Activated T-helper 1 cell treated with anti-CD3 and anti-CD28 coated beads, Interleukin-2, amount 50 U/mL, for 16 hours (primary cell): ENCODE measurements at places on chromosomes 2 and 18.

DNA sequence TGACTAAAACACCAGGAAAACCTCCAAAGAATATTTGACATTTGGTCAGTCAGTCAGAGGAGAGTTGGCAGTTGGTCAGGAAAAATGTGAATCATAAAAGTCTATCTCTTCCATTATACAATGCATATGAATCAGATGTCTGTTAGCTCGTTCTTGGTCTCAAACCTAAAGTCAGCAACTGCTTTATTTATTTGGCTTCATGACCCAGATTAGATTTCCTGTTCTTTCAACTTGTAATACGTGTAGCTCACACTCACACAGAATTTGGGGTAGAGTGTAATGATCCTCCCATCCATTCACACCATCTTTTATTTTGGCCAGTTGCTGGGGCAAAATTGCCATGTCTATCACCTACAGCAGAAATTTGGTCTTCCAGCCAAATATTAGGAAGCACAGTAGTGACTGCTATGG, 81.9 kb upstream of the COL5A2 start:
- DNase-seq, result no peak

DNA sequence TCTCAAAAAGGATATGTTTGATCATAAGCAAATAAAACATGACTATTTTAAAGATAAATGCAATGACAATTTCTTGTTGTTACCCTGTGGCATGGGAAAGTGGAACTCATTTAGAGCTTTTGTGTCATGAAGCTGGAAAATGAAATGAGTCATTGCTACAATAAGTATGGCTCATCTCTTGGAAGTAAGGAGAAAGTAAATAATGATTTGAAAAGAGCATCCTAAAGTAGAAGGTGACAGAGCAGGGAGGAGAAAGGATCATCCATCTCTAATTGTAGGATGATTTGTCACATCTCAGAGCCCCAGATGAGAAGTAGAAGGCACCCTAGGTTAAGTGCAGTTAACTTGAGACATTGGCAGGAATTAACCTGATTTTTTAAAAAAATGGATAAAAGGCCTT, 200.5 kb downstream of the CPS1 start:
- no peak for DNase-seq

GRCh38 chr2:206368933-206369569, 74.3 kb upstream of the ADAM23 start:
- DNase-seq, result no peak

DNA sequence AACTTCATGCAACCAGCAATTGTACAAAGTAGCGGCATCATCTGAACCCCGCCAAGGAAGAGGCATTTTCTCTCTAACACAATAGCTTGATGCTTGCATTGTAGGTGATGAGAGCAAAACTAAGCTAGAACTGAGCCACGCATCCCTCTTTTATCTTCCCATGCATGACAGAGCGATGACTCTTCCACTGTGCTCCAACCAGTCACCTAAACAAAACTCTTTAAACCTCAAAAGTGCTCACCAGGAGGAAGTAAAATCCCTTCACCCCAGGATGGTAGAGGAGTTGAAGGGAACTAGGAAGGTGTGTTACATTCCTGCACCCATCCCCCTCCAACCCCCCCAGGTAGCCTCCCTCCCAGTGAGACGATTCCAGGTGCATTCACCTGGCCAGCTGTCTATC, 59.7 kb upstream of the SALL3 start:
- no peak for DNase-seq

- DNase-seq, result no peak
Measured at GRCh38 chr18:65269375-65269774, 481.4 kb upstream of the CDH7 start.

- DNase-seq, result no peak
Measured at GRCh38 chr2:1746174-1747064, 2.1 kb upstream of the PXDN start.

- no peak for DNase-seq
Measured at GRCh38 chr2:60707750-60708371, 48.2 kb upstream of the PAPOLG start.

GRCh38 chr18:3193331-3193730, 26.4 kb downstream of the MYOM1 start:
- no peak for DNase-seq

GRCh38 chr18:42758852-42759251, 356.6 kb downstream of the RIT2 start:
- no peak for DNase-seq

- no peak for DNase-seq
Measured at GRCh38 chr2:231907765-231908164, 18.4 kb downstream of the NPPC start.

DNA sequence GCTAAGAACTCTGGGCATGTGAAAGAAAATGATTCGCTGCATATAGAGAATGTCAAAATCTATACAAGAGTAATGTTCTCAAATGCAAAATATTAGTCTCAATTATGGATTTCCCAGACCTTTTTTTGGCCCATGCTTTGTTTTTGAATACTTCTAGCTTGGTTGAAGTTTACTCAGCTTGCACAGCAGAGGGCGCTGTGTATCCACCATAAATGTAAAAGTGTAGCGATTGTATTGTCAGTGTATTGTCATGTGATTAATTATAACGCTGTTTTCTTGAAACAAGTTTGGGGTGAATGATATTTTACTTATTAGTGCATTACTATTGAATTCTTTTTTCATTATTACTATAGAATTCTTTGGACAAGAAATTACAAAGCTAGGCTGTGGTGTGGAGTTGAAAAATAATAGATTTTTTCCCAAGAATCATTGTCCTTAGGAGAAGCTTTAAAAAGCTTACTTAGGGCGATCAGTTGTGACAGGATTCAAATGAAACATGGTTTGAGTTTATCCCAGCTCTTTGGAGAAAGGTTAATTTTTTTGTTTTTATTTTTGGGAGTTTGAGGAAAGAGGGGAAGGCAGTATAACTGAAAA, 98.3 kb downstream of the PIK3C3 start:
- peak; percentile 31 for DNase-seq
